ENCODE measurements at places on chromosomes 6 and 20. TPM values are rescaled to one million over a fixed set of nuclear protein-coding genes. Genes with fewer than 3 reads are reported as not detected.

GNRH2 gene
- 1.0 TPM for polyA plus RNA-seq

GRCh38 chr20:58864346-58864745, 11.8 kb downstream of the GNAS start:
- no peak for DNase-seq

ASCC3 gene
- polyA plus RNA-seq, result 22.9 TPM

GABRR2 gene
- 0.97 TPM for polyA plus RNA-seq

- DNase-seq, result no peak
Observed at GRCh38 chr6:111750753-111751673, 122.2 kb downstream of the FYN start.

- no peak for DNase-seq
Observed at GRCh38 chr6:8074213-8074612, 10.0 kb upstream of the BLOC1S5 start.

Data from renal pelvis (tissue), 12 donors.